Cardiac fibroblast (primary cell): ENCODE measurements at places on chromosomes 7 and 10.

- DNase-seq = peak; percentile 95
Observed at GRCh38 chr7:131249003-131249402, 78.7 kb upstream of the MKLN1 start.

DNA sequence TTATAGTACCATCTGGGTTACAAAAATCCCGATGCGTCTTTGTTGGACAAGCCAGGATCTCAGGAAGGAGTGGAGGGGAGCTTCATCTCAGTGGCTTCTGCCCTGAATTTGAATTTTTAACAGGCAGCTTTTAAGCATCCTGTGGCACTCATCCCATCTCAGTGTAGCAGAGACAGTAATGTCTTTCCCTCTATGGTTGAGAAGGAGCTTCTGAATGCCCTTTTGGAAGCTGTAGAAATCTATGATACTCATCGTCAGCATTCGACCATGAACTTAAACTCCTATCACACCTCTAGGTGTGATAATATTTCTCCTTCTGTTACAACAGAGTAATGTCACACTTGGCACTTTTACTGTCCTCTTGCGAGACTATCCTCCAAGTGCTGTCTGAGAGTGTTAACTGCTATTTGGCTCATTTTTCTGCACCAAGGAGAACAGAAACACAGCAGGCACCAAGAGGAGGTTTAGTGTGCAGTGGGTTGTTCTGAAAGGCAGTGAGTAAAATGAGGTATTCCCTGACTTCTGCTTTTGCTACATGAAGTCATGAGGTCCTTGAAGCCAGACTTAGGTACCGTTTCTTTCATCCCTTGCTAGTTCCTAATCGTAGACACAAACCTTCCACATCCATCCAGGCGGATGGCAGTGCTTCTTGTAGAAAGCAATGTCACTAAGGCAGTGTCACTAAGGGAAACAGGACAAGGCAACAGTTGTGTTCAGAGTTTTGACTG is 177.4 kb downstream of the CELF2 start:
- no peak for DNase-seq

DNA sequence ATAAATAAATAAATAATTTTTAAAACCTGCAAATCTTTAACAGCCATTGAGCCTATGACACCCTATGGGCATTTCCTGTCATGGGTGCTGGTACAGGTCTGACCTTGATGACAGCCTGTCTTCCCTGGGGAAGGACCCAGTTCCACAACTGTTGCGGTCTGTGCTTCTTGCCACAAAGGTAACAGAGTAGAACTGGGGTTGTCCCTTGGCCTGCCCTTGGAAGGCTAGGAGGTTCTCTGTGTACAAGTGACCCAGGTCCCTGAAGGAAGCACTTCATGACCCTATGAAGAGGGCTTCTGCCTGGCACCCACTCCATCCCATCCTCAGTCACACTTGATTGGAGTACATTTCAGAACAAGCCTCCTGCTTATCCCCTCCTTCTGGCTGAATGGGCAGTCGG is 66.9 kb downstream of the OGDH start:
- no peak for DNase-seq

- no peak for DNase-seq
Observed at GRCh38 chr7:159146084-159146858, 1.6 kb upstream of the VIPR2 start.

DNA sequence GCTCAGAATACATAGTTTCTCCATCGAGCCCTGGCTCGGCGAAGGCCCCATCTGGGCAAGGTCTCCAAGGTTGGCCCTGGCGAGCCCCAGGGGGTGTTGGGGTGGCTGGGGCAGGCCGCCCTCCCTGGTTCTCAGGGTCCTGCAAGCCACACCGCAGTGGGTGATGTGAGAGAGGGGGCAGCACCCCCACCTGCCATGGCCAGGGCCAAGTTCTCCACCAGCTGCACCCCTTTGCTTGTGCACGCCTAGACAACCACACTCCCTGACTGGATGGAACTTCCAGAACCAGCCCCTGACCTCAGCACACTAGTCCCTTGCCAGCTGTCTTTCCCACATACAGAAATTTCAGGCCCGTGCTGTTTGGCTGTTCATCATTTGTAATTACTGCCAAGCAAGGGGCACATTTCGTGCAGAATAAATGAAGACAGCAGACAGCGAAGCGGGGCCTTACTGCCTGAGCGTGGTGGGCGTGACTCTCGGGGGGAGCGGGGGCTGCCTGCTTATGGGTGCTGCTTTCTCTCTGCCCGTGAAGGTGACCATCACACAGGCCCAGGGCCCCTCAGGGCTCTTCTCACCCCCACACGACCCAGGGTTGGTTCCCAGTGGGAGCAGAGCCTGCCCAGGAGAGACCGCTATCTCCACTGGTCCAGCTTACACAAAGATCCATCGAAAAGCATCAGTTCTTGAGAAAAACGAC is 85.9 kb downstream of the ADARB2 start:
- no peak for DNase-seq

GRCh38 chr10:80290474-80291220 is 1.2 kb upstream of the MAT1A start:
- no peak for DNase-seq

DNA sequence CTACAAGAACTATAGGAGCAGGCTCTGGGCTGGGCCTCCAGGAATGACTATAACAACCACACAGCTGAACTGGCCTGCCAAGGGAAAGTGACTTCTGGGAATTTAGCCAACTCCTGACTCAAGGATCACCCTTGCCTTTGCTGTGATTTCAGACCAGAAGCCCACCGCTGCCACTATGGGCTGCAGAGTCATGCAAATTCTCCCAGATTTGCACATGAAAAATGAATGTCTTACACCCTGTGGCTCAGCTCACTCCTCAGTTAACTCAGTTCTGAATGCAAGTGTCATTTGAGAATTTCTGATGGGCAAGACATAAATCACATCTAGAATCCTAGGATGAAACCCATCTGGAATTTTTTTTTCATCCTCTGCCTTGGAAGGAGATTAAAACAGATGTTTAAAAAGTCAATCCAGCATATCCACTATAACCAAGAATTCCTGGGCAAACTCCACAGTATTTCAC is 186.5 kb upstream of the BET1 start:
- DNase-seq = peak; percentile 94

DNA sequence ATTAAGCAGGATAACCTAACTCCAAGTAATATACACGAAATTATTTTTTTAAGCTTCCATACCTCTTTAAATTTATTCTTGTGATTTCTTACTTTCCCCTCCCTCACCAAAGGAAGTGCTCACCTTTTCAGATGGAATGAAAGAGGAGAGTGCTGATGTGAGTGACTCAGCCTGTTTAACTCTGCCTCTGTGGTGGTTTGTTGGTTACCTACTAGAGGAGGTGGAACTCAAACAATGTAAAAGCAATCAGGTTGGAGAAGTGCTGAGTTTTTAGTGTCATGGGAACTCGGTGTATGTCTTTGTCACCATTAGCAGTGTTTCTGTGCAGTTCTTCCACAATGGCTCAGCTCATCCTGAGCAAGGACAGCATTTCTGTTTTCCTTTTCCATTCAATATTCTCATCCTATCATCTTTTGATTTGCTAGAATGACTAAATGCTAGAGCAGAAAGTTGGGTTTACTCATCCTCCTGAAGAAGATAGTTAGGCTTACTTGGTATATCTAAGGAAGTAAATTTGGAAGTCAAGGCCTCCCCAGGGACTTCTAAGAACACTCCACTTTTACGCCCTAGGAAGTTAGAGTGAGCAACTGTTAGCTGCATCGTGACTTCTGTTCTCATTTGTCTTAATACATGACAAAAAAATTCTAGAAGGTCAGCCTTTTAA is 6.0 kb downstream of the ADD3 start:
- DNase-seq = peak; percentile 59

- no peak for DNase-seq
Observed at GRCh38 chr10:29472301-29473086, 162.3 kb downstream of the SVIL start.

- no peak for DNase-seq
Observed at GRCh38 chr10:74337330-74338016, 186.5 kb downstream of the ADK start.

DNA sequence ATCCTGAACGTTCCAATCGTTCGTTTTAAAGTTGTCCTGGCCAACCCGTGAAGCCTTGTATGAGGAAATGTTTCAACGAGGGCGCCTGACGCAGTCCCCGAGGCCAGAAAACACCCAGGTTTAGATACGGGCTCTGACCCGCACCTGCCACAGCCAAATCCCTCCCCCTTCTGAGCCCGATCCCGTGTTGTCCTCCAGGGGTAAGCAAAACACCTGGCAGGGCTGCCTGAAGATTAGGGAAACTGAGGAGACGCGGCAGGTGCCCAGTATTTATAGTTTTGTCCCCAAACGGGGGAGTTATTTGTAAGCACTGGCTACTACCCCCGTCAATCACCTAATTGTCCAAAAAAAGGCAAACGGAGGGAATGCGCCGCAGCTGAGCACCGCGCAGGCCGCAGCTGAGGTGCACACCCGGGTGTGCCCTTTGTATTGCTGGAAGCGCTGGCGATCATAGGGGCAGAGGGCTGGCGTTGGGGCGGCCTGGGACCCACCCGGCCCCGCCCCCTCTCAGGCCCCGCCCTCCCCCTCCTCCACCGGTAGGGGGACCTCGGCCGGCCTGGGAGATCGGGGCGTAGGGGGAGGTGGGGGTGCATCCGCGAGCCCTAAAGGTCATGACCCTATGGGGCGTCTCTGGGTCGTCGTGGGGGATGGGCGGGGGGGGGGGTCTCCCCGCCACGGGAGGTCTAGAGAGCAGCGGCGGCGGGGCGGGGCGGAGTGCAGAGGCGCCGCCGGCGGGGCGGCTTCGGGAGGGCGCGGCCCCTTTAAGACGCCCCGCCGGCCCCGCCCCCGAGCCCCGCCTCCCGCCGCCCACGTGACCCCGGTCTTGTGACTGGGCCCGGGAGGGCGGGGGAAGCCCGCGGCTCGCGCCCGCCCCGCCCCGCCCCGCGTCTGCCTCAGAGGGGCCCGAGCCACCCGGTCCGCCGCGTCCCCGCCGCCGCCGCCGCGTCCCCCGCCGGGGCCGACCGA is at the start of gene BRI3:
Gene BRI3 (plus strand): TSS at position 896 of the 966 bp plus-strand sequence. CDS start 110 bp downstream, outside the sequence.
- peak; percentile 94 for DNase-seq

DNA sequence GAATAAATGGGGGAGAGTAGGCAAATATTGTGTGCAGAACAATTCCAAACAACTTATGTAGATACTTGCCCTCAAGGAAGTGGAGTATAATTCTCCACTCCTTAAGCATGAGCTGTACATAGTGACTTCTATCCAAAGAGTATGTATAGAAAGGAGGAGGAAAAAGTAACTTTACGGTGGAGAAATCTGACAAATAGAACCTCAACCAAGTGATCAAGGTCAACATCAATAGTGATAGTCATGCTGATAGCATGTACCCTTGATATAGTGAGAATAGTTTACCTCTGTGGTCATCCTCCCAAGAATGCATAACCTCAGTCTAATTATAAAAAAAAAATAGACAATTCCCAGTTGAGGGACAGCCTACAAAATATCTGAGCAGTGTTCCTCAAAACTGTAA is 89.1 kb upstream of the NANOS1 start:
- peak; percentile 44 for DNase-seq

- peak; percentile 71 for DNase-seq
Observed at GRCh38 chr7:82234457-82235049, 209.0 kb downstream of the CACNA2D1 start.

GRCh38 chr7:83786858-83787257 is 137.9 kb upstream of the SEMA3E start:
- DNase-seq = no peak

DNA sequence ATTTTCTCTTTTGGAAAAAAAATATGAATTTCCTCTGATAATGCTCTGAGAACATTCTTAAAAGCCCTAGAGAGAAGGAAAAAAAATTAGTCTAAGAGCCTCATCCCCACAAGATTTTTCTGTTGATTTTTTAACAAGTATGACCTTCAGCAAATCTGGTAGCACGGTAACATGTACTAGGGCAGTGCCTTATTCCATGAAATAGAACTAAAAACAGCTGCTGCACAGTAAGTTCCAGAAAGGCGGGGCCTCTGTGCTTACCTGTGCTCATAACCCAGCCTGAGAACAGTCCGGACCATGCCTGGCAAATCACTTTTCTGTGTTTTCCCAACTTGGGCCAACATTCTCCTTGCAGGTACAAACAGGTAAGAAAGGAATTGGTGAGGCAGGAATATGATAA is 519.1 kb upstream of the AKR1E2 start:
- DNase-seq = no peak

GRCh38 chr10:44376472-44377099 is 8.3 kb downstream of the CXCL12 start:
- no peak for DNase-seq

GRCh38 chr7:144497282-144497681 is 93.8 kb upstream of the NOBOX start:
- no peak for DNase-seq

DNA sequence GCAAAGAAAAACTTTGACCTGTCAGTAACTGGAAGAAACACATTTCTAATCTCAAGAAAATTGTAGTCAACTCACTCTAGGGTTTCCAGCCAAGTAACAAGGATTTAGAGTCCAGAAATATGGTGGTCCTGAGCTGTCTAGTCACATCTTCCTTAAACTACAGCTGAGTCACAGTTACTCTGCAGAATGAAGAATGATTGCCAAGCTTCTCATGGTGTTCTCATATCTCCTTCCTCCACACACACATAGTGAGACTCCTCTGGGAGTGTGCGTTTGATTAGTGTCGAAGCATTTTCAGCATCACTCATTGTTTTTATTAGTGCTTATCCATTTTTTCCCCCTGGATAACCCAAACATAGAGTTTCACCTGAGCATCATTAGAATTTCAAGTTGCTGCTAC is 93.1 kb upstream of the CXCL12 start:
- DNase-seq = peak; percentile 85
